Hindlimb muscle (tissue), 1 donor: ENCODE measurements at places on chromosomes 16 and 17. TPM values are rescaled to one million over a fixed set of nuclear protein-coding genes. Genes with fewer than 3 reads are reported as not detected.

- DNase-seq: peak; percentile 48
These were observed 908 bp downstream of the TMEM98 start for GRCh38 chr17:32928586-32929535.

DNA sequence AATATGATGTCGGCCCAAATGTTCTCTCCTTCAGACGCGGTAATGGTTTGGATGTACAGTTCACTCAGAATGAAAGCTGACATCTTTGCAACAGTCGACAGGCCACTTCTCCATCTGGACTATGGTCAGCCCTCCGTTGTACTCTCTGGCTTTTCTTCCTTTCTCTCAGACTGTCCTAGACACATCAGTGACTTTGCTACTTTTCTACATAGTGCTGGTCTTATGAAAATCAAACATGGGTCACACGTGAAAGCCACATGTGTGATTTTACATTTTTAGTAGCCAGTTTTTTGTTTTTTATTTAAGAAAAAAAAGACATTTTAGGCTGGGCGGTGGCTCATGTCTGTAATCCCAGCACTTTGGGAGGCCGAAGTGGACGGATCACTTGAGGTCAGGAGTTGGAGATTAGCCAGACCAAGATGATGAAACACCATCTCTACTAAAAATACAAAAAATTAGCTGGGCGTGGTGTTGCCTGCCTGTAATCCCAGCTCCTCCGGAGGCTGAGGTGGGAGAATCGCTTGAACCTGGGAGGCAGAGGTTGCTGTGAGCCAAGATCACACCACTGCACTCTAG, 644.1 kb downstream of the KCNJ2 start:
- DNase-seq: no peak

- DNase-seq: no peak
These were observed 2.9 kb downstream of the FAM117A start for GRCh38 chr17:49760932-49761558.

DNA sequence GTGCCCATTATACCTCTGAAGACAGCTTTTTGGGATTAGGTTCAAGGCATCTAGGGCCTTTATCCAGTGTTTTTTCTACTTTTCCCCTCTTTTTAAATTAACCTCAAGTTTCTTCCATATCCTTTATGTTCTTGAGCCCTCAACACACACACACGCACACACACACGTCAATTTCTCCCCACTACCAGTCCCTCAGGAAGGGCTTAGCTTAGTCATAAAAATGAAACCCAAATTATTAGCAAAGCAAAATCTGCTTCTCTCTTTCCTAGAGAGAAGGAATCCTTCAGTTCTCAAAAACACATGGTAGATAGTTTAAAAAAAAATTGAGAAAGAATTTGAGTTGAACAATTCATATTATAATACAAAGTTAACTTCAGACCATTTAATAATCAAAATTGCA, 401.1 kb downstream of the XYLT1 start:
- DNase-seq: no peak

- no peak for DNase-seq
These were observed 100.2 kb upstream of the SDK2 start for GRCh38 chr17:73744411-73744810.

- no peak for DNase-seq
These were observed 318.3 kb downstream of the SLC39A11 start for GRCh38 chr17:72774236-72774635.

DNA sequence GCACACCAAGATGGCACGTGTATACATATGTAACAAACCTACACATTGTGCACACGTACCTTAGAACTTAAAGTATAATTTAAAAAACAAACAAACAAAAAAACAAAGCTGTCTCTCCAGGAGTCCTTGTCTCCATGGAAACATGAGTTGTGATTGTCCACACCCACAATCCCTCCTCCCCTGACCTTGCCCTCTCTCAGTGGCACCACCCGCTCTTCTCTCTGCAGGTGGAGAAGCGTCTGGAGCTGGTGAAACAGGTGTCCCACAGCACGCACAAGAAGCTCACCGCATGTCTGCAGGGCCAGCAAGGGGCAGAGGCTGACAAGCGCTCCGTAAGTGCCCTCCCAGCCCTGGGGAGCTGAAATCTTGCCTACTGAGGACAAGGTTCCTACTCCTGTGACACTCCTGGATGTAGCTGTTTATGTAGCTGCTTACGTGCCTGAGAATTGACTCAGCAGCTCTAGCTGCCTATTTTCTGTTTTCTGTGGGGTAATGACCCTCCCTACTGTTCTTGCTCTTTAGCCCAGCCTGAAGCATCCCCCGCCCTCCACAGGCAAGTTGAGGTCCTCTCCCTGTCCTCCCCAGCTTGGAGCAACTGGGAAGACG, 107.0 kb downstream of the ARHGAP44 start:
- DNase-seq: no peak

- DNase-seq: no peak
These were observed 1.2 kb upstream of the NARF start for GRCh38 chr17:82457073-82457928.

GRCh38 chr16:51048544-51048943, 102.5 kb downstream of the SALL1 start:
- no peak for DNase-seq

DNA sequence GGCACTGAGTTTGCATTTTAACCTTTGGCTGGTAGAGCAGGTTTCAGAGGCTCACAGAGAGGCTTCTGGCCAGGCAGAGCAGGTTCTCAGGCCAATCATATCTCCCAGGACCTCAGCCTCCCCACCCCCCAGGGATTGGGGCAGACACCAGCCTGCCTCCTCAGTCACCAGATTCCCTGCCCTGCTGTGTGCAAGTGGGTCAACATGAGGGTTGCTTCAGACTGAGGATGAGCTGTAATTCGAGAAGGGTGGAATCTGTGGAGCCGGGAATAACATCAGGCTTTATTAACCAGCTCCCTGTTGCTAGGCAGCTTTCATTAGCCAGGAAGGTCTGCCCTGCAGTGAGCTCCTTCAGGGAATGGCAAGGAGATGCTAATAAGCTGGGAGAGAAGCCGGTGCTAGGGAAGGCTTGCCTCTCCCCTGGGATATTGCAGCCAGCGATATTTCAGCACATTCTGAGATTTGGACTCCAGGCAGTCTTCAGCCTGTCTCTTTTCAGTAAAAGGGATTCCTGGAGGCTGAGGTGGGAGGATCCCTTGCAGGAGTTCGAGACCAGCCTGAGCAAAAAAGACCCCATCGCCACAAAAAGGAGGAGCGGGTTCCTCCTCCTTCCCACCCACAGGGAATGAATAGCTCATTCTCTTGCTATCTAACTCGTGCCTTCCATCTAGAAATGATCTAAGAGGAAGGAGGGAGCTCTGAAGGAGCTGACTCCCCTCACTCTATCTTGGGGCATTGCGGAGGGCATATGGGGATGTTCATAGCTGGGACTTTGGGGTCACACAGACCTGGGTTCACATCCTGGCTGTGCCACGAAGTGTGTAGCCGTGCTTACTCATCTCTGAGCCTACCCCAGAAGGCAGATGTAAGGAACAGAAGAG, 10.7 kb downstream of the SGSM2 start:
- no peak for DNase-seq

GRCh38 chr17:48722915-48723422, at the start of gene PRAC2:
Gene PRAC2 (plus strand): TSS chr17:48723185. CDS start chr17:48724411, 1,226 bp downstream.
- DNase-seq: no peak

DNA sequence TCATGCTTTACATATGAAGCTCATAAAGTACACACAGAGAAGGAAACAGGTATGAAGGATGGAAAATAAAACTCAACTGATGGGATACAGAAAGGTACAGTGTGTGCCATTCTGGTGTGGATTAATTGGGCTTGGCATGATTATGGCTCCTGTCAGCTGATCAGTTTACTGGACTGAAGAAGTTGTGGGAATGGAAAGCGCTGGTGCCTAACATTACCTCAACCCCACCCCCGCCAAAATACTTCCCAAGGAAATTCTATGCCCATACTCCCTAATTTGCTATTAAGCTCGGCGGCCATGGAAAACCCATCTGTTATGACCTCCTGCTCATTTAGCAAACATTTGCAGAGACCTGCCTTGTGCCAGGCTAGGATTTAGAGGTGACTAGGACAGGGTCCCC, 16.6 kb upstream of the PMFBP1 start:
- no peak for DNase-seq

DNA sequence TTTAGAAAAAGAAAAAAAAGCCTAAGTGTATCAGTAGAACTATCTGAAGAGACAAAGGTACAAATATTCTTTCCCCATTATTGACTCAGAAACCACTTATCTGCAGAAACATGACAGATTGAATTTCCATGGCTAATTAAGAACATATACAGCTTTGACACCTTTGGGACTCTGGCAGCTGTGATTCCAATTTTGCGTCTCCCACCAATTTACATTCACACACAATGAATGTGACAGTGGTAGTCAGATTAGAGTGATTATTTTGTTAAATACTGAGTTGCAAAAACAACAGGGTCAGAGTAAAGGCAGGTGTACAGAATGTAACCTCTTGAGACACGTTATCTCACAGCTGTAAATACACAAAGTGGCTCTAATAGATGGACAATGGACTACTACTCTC, 5.3 kb upstream of the PPM1D start:
- no peak for DNase-seq

Gene NHLRC4
- 1.4 TPM for polyA plus RNA-seq

Gene CD300H
- polyA plus RNA-seq: not detected
